ENCODE measurements at places on chromosomes 12 and 14.

DNA sequence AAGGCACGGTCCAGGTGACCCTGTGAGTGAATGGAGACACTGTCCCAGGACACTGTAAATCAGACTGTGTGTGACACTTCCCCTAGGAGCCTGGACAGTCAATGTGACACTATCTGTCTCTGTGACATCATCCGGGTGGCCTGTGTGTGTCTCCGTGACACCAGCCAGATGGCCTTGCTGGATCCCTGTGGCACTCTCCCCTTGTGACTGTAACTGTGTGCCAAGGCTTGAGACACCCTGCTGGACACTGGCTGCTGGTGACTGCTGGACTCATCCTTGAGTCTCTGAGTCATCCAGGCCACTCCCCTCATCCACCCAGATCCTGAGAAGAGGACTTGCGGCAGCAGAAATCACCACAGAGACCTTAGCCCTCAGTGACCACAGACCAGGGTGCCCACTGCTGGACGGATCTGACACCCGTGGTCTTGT lies 51.6 kb downstream of the MVK start:
- no peak for DNase-seq

DNA sequence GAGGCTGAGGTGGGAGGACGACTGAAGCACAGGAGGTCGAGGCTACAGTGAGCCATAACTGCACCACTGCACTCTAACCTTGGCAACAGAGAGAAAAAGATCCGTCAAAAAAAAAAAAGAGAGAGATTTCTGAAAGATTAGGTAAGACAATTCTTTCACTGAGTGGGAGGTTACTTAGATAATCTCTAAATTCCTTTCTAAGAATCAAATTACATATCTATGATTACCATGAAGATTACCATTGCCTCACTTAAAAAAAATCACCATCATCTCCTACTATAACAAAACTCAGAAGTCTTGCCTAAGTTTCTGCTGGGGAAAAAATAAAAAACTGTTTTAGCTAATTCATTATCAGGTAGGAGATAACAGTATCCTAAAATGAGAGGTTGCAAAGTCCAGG lies 366.7 kb downstream of the DUSP6 start:
- no peak for DNase-seq

DNA sequence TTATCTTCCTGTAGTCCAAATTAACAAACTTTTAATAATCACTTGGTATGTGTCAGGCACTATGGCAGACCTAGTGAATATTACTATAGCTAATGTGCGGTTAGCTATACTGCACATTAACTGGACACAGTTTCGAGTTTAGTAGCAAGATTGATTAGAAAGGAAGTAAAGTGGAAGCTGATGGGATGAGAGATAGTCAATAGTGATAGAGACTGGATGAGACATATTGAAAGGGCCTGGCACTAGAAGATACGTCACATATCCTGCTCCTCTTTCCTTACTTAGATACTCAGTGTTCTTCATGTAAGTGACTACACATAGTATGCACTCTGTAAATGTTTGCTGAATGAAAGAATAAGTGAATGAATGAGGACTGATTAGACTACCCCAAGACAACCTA lies 5.5 kb downstream of the TBK1 start:
- no peak for DNase-seq

- no peak for DNase-seq
Measured at GRCh38 chr14:104971447-104972240, 6.5 kb downstream of the AHNAK2 start.

- no peak for DNase-seq
Measured at GRCh38 chr14:82411298-82411697, 877.6 kb upstream of the SEL1L start.

DNA sequence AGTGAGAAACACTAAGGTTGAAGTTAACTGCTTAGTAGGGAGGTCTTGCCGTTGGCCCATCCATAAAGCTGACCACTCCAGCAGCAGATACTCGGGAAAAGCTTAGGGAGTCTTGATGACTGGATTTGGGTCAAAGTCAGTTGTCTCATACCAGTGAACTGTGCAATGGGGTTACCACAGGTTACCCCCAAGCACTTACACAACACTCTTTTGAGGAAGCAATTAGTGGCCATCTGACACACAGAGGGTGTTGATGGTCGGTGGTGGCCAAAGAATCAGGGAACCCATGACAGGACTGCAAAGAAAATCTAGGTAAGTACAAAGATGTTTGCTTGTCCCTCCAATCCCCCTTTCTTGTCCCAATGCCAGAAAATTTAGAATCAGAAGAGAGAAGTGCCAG lies 410.2 kb downstream of the APAF1 start:
- DNase-seq, result peak; percentile 20

GRCh38 chr14:91095178-91095577 lies 18.7 kb upstream of the DGLUCY start:
- no peak for DNase-seq

GRCh38 chr12:10136637-10137205 lies 6.7 kb upstream of the CLEC7A start:
- DNase-seq, result no peak

DNA sequence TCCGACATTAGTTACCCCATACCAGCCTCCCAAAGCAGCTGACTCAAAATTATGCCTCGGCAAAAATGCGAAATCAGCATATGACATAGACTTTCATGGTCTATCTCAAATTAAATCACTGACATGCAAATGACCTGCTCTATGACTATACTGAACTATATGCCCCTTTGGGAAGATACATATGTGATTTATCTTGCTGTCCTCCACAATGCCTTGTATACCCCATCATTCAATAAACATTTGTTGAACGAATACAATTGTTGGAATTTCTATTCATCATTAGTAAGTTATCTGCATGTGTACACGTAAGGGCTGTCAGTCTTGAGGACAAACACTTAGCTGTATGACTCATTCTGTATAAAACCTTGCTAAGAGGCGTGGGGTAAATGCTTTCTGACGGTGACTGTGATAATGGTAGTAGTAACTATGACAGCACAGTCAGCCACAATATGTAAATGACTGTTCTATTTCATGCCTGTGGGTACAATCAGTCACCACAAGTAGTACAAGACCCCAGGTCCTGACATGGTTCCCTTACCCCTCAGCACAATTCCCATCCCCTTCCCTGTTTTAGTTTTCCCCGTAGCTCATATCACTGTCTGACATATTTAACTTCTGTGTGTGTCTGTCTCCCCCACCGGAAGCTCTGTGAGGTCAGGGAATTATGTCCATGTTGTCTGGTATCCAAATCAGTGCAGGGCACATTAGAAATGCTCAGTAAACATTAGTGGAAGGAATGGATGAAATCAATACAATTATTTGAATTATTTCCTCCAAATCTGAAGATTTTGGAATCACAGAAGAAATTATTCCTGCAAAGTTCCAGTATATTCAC lies 42.8 kb downstream of the STXBP6 start:
- no peak for DNase-seq

DNA sequence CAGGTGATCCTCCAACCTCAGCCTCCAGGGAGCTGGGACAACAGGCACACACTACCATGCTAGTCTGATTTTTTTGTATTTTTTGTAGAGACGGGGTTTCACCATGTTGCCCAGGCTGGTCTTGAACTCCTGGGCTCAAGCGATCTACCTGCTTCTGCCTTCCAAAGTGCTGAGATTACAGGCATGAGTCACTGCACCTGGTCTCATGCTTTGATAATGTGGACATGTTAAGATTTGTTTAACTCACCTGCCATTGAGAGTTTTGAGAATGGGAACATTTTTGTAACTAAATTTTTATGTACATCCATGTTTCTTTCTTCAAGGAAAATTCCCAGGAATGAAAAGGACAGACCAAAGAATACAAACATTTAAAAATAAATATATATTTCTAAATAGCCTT lies 121.2 kb downstream of the MIPOL1 start:
- DNase-seq, result no peak

Measured in NB4 (cell line).